ENCODE measurements at places on chromosomes 12 and 14.

DNA sequence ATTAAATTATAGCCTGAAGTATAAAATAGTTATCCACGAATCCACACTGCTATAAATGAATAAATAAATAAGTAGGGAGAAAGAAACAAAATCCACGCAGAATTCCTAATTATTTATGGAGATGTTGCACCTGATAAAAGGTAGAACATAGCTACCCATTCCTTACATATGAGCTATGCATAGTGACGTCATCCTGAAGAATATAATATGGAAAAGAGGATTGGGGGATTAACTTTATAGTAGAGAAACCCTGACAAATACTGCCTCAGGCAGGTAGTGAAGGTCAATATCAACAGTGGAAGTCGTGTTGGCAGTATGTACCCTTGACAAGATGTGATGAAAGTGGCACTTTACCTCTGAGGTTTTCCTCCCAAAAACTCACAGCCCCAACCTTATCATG, 82.5 kb downstream of the PLCZ1 start:
- DNase-seq = no peak

GRCh38 chr12:131795690-131796410, 32.3 kb upstream of the MMP17 start:
- DNase-seq = no peak

DNA sequence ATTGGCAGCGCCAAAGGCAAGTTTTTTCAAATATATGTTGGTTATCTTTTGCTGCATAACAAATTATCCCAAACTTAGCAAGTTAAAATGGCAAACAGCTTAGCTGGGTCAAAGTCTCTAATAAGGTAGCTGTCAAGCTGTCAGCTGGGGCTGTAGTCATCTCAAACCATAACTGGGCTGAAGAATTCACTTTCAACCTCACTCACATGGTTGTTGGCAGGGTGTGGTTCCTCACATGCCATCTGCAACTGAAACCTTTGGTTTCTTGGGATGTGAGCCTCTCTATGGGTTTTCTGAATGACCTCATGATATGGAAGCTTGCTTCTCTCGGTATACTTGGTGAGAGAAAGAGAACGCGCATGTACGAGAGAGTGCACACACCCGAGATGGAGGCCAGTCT, 125.4 kb downstream of the LRIG3 start:
- DNase-seq = no peak

- no peak for DNase-seq
Measured at GRCh38 chr12:47903151-47903611, 1.6 kb downstream of the VDR start.

Measured in foreskin melanocyte (primary cell).